ENCODE measurements at places on chromosomes 5 and 9.

DNA sequence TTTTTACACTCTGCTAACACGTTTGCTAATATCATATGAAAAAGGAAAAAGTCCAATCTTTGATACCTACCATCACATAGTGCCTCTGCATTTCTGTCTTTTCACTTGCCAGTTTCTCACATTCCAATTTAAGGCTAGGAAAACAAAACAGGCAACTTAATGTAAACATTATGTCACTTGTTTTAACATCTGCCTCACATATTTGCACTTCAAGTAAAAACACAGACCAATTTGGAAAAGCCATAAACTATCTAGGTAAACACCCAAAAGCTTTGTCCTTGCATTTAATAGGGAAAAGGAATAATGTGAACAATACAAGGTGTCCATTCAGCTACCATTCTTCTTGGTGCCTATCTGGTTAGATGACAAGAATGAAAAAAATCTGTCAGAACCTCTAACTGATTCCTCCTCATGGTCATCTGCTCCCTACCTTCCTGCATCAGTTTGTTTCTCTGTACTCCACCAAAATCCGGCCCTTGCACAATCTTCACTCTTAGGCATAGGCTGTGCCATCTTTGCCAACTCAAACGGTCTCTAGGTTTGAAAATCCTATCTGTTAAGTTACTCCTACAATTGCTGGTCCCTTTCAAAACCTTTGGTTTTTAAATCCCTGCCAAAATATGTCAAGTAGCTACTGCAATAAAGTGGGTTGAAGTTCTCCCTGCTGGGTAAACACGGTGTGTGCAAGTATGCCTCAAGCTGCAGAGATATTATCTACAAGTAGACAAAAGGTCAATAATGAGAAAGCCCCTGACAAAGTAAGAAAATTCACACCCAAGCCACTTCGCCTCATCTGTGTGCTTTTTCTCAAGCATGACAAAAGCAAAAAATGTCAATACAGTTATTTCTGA, 3.4 kb downstream of the TLE1 start:
- no peak for DNase-seq

GRCh38 chr5:162956570-162956969, 480.8 kb upstream of the CCNG1 start:
- DNase-seq = no peak

DNA sequence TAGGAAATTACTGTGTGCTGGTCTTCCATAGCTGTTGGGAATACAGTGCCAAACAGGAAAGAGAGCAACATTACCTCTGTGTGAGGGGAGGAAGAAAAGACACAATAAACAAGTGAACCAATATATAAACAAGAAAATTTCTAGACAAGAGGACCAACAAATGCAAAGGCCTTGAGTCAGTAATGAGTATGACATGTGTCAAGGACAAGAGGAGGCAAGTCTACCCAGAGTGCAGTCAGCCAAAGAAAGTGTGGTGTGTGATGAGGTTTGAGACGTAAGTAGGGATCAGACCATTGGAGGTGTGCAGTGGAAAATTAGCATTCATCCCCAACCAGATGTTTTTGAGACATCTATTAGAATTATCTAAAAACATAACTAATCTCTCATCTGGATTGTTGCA, 69.5 kb upstream of the CDH6 start:
- DNase-seq = no peak

GRCh38 chr5:129074903-129075302, 19.6 kb upstream of the ISOC1 start:
- no peak for DNase-seq

DNA sequence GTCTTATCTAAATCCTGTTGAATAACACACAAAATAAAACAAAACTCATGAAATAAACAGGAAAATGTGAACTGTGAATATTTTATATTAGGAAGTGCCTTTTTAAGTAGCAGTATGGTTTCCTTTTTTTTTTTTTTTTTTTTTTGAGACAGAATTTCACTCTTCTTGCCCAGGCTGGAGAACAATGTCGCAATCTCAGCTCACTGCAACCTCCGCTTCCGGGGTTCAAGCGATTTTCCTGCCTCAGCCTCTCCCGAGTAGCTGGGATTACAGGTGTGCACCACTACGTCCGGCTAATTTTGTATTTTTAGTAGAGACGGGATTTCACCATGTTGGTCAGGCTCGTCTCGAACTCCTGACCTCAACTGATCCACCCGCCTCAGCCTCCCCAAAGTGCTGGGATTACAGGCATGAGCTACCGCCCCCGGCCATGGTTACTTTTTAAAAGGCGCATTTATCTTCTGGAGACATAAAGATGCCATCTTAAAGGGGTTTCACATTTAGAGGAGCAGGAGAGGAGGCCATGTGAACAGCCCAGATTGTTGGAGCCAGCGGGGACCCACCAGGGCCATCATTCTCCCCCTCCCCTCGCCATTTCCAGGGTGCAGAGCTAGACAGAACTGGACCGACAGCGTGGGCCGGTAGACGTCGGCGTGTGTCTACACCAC, 64.1 kb downstream of the ROR2 start:
- no peak for DNase-seq

DNA sequence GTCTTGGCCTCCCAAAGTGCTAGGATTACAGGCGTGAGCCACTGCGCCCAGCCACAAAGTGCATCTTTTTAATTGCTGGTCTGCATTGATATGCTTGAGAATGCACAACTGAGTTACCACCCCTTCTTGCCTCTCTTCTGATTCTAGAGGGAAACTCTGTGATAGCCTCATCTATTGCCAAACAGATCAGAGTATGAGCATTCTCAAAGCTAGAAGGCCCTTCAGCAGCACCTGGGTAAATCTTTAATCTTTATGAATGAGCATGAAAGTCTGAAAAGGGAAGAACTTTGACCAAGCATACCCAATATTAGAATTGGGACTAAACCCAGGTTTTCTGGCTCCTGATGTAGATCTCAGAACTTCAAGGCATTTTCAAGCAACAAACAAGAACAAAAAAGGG, 298.3 kb upstream of the TNC start:
- DNase-seq = no peak

DNA sequence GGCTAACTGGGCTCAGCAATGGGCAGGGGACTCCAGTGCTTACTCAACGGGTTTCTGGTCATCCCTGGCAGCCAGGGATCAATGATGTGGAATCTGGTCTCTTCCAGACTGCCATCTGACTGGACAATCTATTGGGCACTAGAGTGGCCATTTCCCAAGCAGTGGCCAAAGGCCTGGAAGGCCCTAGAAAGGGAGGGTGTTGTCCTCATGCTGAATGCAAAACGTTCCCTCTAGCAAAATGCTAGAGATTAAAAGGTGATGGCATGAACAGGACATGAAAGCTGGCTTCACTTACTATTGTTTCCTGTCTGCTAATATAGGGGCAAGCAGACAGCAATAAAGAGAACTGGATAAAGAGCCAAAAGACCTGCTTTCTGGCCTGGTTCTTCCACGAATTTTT, 254.2 kb upstream of the PANK3 start:
- DNase-seq = no peak

DNA sequence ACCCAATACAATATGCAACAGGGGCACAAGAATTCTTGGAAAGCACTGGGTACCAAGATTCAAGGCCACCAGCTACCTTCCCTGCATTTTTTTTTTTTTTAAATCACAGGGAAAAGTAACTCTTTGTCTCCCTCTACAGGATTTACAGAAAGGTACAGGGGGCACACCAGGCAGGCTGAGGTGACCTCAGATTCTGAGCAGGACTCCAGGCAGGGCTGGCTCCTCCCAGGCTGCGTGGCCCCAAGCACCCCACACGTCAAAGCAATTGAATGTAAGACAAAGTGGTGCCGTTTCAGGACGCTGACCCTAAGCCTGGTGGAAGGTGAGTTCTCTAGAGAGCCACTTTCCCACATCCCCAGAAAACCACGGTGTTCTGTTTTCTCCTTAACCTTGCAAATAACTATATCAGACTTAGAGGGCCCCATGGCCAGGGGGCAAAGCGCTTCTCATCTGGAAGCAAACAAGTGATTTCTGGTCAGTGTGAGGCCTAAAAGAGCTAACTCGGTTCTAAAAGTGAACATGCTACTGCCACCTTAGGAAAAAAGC, 222.6 kb downstream of the ROR2 start:
- no peak for DNase-seq

DNA sequence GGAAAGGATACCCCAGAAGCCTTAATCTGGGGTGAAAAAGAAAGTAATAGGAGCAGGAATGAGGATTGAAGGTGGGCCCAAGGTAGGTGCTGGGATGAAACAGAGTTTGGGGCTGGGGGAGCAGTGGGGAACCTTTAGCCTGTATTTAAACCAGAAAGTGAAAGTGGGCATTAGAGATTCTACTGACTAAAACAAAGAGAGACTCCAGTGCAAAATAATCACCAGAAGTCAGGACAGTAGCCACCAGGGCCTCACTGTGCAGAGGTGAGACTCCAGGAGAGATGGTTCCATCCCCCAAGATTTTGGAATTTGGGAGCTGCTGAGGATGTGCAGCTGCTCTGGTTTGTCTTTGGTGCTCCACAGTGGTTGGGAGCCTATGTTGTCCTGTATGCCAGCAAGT, 13.1 kb downstream of the DNAJB5 start:
- DNase-seq = no peak

GRCh38 chr5:90514520-90514919, 14.9 kb downstream of the LYSMD3 start:
- DNase-seq = no peak

- DNase-seq = no peak
These were observed 1.2 kb downstream of the RAPGEF6 start for GRCh38 chr5:131633830-131634229.

DNA sequence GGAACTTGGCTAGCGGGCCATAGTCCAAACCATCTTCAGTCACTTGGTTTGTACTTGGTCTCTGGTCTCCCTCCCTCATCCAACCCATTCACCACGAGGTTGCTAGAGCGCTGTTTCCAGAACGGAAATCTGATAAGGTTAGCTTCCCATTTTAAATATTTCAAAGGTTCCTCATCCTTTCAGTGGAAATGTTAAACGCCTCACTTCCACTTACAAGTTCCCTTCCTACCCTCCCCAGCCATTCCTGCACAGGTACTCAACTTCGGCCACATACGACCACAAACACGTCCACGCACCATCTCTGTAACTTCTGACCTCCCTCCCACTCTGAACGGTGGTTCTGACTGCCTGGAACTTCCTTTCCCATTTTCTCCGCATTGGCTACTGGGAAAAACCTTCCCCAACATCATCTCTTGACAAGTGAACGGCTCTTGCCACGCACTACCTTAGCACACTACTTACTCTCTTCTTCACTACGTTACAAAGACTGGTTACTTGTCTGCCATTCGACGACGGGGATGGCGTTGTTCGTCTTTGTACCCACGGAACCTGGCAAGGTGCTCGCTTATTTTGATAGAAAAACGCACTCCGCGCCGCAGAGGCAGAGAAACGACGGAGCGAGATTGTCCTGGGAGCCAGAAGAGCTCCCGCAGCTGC, 629 bp downstream of the CCNH start:
- DNase-seq = peak; percentile 53

DNA sequence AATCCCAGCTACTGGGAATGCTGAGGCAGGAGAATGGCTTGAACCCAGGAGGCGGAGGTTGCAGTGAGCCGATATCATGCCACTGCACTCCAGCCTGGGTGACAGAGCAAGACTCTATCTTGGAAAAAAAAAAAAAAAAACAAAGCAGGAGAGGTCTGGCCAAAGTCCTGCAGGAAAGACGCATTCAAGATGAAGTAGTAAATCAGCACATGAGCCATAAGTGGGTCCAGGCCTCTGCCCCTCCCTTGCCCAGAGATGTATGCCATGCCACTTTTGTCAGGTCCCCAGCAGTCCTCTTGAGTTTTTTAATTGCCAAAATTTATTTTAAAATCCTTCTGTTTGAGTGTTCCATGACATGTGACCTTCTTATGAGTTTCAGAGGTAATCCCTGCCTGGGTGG, 8.5 kb upstream of the PHF19 start:
- DNase-seq = no peak

DNA sequence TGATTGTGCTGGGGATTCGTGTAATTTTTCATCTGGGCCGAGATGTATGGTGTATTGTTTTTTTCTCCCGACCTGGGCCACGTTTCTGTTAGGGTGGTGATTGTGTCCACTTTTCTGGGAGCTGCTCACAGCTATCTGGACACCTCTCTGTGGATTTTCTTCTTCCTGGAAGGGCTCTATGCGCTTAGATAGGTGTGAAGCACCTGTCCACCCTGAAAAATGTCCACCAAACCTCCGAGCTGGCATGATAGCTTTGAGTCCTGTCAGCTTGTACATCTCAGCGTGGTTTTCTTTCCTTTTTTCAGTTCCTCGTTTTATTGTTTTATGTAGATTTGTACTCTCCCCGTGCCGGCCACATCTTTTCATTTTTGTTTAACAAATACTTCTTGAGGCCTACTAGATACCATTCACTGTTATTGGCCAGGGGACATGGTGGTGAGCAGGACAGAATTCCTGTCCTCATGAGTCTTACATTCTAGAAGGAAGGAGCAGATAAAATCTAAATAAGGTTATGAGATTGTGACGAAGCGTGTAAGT, 1.1 kb downstream of the UGCG start:
- no peak for DNase-seq

DNA sequence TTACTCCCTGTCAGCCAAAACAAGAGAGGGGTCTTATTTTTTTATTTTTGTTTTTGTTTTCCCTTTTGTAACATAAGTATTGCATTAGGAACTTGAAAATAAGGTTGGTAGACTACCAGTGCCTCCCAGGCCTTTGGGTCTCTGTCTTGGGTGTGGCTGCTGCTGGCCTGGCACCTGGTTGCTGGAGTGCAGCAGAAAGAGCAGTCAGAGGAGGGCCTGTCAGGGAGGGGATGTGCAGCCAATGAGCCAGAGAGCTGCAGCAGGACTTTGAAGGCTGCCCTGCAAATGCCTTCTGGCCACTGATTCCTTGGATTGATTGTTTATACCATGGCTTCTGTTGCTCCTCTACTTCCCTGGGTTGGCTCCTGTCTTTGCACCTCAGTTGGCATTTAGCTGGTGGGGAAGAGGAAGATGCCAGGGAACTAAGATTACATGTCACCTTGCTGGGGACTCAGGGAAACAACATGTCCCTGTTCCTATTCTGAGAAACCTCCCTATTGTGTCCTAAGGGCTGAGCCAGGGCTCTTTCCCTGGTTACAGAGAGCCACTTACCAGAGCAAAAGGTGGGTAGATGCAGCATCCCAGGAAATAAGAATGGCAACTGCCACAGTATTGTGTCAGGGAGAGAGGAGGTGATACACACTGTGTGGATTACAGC, 66.6 kb downstream of the ANGPTL2 start:
- DNase-seq = no peak

- DNase-seq = no peak
These were observed 368.1 kb upstream of the GRIA1 start for GRCh38 chr5:153122403-153122802.

DNA sequence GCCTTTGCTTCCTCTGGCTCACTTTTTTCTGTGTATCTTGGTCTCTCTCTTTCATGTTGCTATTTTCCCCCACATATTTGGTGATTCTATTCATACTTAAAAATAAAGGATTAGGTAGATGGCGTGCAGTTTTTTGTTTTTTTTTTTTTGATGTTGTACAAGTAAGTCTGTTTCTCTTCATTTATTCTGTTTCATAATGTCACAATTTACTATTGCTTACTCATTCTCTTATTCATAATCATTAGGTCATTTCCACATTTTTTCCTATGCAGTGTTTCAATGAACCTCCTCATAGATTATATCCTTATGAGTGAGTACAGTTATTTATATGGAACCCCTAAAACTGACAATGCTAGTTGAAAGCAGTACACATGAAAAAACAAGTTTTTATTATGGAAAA, 136.3 kb downstream of the APBA1 start:
- no peak for DNase-seq

Data from testis (tissue), 5 donors.